ENCODE measurements at places on chromosomes 4 and X.

DNA sequence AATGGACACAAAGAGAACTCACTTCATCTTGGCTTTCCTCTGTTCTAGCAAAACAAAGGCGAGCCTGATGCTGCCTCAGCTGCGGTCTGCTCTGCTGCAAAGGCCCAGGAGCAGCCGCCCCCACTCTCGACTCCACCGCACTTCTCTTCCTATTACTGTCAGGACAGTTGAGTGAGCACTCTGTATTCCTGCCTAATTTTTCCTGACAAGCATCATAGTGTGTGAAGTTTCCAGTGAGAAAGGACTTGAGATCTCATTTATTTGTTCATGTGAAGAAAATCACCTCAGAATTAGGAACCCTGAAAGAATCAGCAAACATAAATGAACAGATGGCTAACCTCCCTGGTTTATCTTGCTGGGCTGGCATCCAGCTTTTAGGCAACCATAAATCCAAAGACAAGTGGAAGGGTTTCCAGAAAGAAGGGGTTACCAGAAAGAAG lies 15.6 kb downstream of the SCARB2 start:
- DNase-seq: peak; percentile 49

GRCh38 chr4:70531981-70532380 lies 13.6 kb downstream of the AMTN start:
- no peak for DNase-seq

- DNase-seq: no peak
Observed at GRCh38 chrX:111151764-111152163, 55.8 kb downstream of the PAK3 start.

DNA sequence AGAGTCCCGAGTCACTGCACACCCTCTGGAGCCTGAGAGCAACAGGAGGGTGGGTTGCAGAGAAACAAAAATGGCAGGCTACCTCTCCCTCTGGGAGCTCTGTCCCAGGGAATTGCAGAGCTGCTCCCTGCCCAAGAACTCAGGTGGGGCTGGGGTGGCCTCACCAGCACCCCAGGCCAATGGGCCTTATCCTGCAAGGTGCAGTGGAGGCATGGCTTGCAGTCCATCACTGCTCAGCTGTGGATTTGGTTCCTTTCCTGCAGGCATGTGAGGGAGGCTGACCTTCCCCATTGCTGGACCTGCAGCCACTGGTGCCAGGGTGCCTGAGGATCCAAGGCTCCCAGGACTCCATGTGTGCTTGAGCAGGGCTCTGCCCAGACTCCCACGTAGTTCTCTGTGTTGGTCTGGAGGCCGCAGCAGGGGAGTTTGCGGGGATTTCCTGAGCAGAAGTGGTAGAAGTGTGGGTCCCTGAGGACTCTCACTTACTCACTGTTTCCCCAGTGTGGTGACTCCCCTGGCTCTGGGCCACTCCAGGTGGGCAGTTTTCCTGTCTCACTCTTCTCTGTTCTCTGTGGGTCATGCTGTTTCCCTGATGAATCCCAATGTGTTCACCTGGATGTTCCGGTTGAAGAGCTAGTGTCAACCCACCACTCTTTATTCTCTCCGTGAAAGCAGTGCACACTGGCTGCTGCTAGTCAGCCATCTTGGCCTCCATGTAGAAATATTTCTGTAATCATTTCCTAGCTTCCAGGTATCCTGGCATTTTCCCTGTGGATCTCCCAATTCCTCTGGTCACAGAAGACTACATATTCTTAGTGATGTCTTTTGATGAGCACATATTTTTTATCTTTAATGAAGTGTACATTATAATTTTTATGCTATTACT lies 82.3 kb downstream of the ARHGAP24 start:
- no peak for DNase-seq

- no peak for DNase-seq
Observed at GRCh38 chrX:93259029-93259428, 414.3 kb downstream of the NAP1L3 start.

DNA sequence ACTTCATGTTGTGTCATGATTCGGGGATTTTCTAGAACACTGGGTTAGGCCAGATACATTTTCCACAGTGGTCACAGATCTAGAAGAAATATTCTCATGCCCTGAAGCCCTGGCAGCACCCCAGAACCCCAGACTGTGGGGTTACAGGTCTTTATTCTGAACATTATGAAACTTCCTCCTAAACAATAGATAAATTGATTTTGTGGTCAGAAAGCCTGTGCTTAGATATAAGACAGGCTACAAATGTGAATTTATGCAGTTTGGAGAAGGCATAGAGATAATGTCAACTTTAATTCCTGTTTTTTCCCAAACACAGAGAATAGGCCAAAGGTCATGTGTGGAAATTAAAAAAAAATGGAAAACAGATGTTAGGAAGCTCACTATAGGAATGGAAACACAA lies 492.9 kb downstream of the SPRY1 start:
- DNase-seq: no peak

DNA sequence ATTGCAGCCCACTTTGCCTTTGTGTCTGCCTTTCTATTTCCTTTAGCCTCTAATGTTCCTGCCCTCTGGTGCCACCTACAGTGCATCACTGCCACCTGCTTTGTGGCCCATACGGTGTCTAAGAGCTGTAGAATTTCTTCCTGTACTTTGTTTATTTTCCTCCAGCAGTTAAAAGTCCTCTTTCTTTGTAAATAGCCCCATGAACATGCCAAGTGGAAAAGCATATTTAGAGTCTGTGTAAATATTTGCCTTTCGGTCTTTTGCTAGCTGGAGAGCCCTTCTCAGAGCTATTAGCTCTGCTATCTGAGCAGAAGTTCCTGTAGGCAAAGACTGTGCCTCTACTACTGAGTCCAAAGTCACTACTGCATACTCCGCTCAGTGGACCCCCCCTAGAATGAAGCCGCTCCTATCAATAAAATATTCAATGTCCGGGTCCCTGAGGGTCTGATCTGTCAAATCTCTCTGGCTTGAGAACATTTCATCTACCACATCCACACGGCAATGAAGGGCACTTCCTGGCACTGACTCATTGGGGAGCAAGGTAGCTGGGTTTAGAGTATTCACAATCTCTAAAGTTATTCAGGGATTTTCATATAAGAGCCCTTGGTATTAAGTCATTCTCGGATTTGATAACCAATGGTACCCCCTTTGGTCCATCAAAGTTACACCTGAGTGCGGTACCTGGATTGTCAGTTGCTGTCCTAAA lies 36.3 kb downstream of the SULT1E1 start:
- DNase-seq: no peak

DNA sequence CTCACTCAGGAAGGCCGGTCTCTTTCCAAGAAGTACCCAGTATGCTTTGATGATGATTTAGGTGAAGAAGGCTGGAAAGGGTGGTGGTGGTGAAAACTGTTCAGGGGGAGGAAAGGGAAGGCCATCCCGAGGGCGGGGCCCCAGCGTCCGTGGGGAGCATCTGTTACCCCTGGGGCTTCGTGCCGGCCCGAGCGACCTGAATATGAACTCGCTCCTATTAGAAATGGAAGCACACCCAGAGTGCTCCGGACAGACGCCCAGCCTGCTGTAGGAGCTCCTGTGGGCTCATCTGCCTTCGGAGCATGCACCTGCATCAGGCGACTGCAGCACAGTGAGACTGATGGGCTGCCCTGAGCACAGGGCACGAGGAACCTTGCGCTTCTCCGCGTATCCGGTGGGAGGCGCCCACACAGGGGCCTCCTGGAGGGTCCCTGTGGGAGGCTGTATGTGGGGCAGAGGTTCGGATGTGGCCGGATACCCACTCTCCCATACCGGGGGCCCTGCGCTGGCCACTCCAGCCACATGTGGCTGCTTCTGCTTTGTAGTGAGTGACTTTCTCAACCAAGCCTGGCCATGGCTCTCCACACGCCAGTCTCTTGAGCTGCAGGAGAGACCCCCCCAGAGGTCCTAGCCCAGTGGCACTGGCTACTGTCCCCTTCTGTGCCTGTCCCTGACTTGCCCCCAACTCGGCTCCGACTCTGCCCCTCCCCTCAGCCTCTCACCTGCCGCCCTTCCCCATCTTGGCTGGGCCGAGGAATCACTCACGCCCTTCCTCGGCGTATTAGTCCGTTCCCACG lies 36.7 kb downstream of the FGFRL1 start:
- no peak for DNase-seq

DNA sequence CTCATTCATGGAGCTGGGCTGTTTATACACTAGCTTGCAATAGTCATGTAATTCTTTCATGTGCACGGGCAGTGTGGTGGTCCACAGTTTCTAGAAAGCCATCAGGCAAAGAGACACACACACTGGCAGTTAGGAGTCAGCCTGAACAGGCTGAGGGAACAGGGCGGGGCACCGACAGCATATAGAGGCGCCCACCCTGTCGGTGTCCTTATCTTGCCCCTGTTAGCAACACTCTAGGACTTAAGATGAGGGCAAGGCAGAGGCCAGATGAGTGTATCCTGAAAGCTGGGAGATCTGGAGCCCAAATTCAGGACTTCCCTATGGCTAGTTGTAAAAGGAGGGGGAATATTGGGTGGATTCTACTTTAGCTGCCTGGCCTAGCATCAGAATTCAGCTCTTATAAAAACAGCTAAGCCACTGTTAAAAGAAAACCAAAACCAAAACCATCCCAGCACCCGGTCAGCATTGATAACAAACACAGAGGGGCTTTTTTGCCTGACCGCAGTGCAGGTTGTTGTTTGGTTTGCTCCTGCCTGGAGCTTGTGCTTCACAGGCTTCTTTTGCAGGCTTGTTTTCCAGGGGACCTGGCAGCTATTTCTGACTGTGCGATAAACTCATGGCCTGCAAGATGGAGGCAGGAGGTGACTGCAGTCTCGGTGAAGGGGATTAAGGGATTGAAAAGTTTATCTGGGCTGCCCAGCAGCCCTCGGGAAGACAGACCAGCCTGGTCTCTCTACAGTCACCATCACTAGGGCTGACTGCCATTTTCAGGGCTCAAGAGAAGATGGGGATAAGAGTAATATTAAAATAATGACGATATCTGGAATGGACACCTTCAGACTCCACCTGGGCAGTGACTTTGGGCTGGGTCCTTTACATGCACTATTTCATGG lies 638.9 kb downstream of the MID1IP1 start:
- DNase-seq: peak; percentile 11

GRCh38 chr4:141240671-141241070 lies 20.0 kb downstream of the ZNF330 start:
- DNase-seq: no peak

- no peak for DNase-seq
Observed at GRCh38 chr4:80154545-80154933, 42.8 kb upstream of the PRDM8 start.

GRCh38 chr4:114694770-114695169 lies 96.2 kb downstream of the UGT8 start:
- DNase-seq: no peak

DNA sequence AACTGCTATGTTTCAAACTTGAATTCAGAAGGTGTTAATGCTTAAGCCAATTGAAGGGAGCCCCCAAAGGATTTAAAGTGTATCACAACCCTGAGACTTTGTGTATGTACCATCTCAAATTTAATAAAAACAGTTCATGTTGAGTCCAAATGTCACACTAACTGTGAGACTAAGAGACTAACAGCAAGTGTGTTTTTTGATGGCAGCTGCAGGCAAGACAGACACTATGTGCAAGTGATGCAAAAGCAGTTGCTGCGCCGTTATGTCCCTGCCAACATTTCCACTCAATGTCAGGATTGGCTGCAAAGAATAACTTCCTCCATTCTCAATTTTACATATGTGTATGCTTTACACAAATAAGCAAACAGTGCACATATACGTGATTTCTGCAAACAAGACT lies 594.6 kb downstream of the IL15 start:
- DNase-seq: no peak

GRCh38 chr4:173174184-173174583 lies 5.6 kb downstream of the GALNT7 start:
- DNase-seq: no peak

DNA sequence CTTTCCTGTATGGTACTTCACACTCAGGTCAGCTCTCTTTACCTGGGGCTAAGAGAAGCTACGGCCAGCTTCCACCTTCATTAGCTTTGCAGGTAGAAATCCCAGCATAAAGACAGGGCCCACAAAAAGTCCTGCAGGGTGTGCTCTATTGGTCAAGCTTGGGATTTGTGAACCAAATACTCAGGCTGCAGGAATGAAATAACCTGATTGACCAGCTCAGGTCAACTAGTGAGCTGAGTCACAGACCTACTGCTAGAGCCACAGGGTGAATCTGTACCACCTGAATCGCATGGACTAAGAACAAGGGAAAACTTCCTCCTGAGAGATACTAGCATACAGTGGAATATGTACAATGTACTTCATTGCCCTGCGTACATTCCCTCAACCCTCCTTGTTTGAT lies 172.2 kb downstream of the HHIP start:
- no peak for DNase-seq

DNA sequence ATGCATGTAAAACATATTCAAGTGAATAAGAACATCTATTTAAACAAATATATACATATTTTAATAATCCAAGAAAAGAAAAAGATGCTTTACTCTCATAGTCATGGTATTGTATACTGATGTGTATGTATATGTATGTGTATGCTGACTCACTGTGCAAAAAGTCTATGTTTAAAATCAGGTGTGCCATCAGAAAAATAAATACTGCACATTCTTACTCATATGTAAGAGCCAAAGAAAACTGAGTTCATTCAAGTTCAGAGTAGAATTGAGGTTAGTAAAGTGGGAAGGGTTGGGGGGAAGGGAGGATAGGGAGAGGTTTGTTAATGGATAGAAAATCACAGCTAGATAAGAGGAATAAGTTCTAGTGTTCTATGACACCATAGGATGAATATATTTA lies 403.9 kb upstream of the SMIM31 start:
- no peak for DNase-seq

- DNase-seq: no peak
Observed at GRCh38 chr4:52979020-52979419, 116.9 kb downstream of the RASL11B start.

DNA sequence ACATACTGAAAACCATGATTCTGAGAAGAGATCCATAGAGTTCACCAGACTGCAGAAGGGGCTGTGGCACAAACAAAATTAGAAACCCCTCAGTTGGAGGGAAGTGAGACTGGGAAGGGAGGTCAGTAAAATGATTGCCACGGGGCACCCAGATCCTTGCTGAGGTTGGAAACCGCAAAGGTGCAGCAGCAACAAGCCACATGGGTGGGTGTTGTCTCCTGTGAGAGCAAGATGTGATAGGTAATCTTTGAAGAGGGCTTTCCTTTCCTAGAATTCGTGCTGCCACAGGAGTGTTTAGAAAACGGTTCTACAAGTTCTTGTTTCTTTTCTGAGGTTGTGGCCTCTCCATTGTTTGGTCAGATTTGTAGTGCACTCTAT lies 85.5 kb downstream of the NFKB1 start:
- no peak for DNase-seq

GRCh38 chrX:41718481-41719235 lies 5.3 kb upstream of the GPR82 start:
- DNase-seq: no peak

Data from bone marrow (tissue), 2 donors.